ENCODE measurements at places on chromosomes 11 and 22.

DNA sequence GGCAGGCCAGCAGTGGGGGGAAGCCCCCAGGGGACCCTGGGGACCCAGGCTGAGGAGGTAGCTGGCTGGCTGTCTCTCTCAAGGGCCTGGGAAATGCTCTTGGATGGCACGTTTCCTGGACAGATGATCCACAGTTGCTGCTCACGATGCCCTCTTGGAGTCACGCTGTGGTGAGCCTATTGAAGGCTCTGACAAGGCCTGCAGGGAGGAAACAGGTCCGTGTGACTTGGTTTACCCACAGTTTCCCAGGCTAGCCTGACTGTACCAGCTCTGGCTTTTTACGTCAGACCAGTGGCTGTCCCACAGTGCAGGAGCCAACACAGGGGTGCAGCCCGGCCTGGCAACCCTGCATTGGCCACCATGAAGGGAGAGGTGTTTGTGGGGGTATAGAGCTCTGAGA, 29.2 kb upstream of the PPARA start:
- no peak for DNase-seq

DNA sequence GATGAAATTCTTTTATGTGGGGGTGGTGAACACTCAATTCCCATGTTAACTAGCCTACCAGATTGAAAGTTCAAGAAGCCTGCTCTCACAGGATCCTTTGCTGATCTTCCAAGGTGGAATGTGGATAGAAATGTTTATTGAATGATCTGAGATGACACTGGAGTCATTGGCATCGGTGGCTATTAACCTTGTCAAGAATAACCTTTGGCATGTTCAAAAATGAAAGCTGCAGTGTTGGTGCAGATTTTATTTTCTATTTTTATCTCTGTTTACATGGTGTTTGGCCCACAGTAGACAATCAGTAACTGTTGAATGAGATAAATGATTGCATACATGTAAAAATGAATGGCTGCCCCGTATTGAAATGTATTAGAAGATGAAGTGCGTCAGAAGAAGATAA, 19.0 kb downstream of the MCAM start:
- no peak for DNase-seq

- no peak for DNase-seq
Measured at GRCh38 chr11:79097246-79097875, 343.5 kb downstream of the TENM4 start.

GRCh38 chr11:69368119-69368880, 74.3 kb downstream of the MYEOV start:
- no peak for DNase-seq

DNA sequence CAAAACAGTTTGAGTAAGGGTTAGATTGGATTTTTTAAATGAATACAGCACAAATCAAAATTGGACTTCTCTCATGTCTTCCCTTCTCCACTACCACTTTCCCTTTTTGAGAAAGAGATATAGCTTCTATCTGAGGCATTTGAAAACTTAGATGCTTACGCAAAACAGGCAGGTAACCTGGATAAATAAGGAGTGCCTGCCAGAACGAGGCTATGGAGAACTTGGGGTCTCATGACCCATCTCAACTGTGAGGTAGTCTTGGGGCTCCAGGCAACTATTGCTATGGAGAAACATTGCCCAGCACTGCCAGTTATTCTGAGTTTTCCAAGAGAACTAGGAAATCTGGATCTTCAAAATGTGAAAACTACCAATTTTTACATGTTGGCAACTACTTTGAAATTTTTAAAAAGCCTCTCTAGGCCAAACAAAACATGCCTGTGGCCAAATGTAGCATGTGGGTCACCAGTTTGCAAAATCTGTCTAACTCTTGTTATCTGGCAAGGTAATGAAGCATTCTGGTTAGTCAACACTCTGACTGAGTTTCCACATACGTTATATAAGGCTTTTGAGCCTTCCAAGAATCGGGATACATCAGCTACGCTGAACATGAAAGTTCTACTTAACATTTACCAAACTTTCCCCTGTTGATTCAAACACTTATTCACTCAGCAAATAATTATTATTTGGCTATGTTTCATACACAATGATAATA, 752.7 kb downstream of the KCNA4 start:
- no peak for DNase-seq

GRCh38 chr22:43013355-43014315, 1.3 kb downstream of the PACSIN2 start:
- no peak for DNase-seq

DNA sequence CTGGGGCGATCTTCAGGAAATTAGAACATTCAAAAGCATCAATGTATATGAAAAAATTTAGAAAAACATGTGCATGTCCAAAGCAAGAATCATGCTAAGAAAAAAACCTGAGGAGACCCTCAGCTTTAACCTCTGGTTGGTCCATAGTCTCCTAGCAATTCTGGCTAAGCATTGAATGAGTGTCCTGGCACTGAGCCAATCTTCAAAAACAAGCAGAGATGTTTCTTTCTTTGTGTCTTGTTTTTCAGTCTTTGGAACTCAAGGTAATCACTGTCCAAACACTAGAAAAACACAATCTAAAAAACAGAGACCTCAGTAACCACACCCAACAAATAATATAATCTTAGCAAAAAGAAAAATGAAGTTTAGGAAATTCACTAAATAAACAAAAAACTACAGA, 205.4 kb upstream of the CARD18 start:
- DNase-seq = no peak

DNA sequence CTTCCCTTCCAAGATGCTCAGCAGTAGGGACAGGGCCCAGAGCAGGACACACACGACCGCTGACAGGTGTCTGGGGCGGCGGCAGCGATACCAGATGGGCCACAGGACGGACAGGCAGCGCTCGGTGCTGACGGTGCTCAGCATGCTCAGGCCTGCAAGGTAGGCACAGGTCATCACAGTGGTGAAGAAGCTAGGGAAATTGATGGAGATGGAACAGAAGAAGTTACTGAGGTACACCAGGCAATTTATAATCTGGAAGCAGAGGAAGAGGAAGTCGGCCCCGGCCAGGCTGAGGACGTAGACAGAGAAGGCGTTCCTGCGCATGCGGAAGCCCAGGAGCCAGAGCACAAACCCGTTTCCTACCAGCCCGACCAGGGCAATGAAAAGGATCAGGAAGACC, 4.6 kb downstream of the MRGPRX2 start:
- no peak for DNase-seq

- DNase-seq = no peak
Measured at GRCh38 chr22:47049078-47049624, 286.7 kb downstream of the TBC1D22A start.

DNA sequence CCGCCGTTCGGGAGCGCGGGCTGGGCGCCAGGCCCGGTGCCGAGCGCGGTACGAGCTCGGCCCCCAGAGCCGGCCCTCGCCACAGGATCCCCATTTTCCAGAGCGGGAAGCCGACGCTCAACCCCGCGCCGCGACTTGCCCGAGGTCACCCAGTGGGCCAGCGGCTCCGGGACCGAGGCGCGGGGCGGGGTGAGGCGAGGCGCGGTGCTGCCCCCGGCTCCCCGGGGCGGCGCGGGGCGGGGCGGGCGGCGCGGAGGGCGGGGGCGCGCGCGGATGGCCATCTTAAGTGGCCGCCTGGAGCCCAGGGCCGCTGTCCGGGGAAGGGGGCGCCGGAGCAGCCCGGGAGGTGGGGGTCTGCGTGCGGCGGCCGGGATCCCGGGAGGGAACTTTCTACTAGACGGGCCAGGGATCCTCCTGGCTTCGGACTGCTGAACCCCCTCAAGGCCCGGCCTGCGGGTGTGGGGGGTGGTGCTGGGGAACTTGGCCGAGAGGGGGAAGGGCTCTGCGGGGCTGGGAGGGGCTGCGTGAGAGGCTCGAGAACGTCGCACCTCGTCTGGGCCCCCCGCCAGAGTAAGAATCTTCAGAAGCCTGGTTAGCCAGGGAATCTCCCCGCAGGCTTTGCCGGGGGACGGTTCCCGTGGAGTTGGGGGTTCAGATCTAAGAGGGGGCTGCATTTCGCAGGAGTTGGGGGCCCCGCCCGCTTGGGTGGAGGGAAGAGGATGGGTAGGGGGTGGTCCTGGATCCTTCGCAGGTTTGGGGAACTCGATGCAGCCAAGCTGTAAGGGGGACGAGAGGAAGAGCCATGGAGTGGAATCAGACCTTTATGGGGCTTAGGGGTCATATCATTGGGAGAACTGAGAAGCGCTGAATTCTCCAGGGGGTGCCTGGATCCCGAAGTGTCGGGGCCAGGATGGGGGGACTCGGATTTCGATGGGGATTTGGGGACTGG, 678 bp upstream of the INPPL1 start:
- peak; percentile 72 for DNase-seq

GRCh38 chr11:112864672-112865071, 96.5 kb upstream of the NCAM1 start:
- no peak for DNase-seq

- DNase-seq = no peak
Measured at GRCh38 chr11:109791337-109791736, 301.9 kb upstream of the ZC3H12C start.

- DNase-seq = no peak
Measured at GRCh38 chr11:3942956-3943497, 87.6 kb downstream of the STIM1 start.

- DNase-seq = no peak
Measured at GRCh38 chr11:45392154-45392553, 106.0 kb upstream of the SYT13 start.

DNA sequence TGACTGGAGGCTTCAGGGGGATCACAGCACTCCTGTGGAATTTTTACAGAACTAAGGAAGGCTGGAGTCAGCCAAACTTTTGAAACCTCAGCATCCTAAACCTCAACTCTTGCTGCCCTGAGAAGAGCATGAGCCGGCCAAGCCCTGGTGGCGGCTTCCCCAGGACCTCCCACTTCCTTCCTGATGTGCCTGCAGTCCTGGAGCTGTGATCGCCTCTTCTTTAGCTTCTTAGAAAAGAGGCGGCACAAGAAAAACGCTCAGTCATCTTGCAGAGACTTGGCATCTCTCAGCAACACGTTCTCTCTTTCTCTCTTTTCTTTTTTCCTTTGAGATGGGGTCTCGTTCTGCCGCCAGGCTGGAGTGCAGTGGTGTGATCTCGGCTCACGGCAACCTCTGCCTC, 40.4 kb upstream of the AMPD3 start:
- DNase-seq = no peak

DNA sequence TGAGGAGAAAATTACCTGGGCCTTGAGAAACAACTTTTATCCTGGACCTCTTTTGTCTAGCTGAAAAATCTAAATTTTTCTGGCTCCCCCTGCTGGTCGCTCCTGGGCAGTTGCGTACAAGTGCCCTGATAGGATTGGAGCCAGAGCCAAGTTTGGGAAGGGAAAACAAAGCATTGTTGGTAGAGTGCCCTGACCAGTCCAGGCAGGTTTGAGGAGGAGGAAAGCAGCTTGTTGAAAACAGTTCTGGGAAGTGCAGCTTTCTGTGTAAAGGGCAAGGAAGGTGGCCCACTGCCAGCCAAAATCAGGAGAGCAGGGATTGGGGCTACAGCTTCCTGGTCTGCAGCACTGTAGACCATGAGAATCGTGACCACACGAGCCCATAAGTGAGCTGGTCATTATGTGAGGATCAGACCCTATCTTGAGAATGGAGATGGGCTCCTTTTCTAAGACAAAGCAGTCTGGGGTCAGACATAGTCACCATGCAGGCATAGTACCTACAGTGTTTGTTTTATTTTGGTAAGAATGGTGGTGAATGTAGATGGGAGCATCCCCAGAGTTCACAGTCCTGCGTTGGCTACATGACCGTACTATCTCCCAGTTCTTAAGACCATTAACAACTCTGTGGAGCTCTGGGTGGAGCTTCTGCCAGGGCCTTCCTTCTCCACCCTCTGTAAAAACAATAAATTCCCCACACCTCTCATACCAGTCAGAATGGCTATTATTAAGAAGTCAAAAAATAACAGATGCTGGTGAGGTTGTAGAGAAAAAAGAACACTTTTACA, 21.3 kb upstream of the PIK3IP1 start:
- peak; percentile 75 for DNase-seq

DNA sequence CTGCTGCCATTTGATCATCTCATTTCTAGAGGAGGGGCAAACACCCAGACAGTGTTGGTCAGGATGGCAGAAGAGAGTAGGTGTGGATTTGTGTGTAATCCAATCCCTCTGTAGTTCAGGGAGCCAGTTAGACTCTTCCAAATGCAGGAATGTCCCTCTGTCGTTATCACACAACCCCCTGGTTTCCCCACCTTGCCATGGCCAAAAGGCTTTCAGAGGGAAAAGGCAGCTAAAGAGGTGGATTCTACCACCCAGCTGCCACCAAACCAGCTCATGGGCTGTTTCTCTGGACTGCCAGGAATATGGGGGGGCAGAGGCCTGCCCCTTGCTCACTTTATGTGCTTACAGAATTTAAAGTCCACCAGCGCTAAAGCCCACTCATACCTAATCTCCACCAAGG, 18.1 kb downstream of the TSKU start:
- DNase-seq = no peak

DNA sequence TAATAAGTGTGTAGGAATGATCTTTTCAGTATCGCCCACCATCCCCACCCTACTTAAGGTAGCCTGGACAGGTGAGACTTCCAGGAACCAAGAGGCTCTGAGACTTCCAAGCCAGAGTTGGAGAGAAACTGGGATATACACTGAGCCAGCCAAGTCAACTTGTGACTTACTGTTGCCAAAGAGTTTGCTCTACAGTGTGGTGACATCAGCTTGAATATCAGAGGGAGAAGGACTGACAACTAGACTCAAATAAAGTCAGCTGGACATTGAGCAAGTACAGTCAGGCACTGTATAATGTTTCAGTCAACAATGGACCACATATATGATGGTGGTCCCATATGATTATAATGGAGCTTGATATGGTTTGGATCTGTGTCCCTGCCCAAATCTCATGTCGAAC, 1.2 kb upstream of the MMP10 start:
- DNase-seq = no peak

GRCh38 chr11:64652586-64653387, 61.8 kb downstream of the SLC22A12 start:
- peak; percentile 90 for DNase-seq

GRCh38 chr22:46238541-46238940, 11.6 kb downstream of the CDPF1 start:
- no peak for DNase-seq

DNA sequence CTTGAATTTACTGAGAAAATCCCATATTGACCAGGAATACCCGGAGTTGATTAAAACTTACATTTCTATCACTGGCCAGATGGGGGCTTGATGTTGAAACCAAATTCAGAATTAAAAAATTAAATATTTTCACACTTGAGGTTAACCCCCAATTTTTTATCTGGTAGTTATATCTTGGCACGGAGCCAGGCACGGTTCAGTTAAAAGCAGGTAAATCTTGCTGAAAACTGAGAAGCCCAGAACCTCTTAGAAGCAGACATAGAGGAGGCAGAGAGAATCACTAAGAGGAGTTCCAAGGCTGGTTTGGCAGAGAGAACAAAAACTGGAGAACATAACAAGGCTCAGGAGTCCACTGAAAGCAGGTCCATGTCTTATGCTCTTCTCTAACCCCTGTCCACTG, 77.7 kb downstream of the USP35 start:
- no peak for DNase-seq

- peak; percentile 7 for DNase-seq
Measured at GRCh38 chr11:111765320-111765983, 737 bp downstream of the PPP2R1B start.

DNA sequence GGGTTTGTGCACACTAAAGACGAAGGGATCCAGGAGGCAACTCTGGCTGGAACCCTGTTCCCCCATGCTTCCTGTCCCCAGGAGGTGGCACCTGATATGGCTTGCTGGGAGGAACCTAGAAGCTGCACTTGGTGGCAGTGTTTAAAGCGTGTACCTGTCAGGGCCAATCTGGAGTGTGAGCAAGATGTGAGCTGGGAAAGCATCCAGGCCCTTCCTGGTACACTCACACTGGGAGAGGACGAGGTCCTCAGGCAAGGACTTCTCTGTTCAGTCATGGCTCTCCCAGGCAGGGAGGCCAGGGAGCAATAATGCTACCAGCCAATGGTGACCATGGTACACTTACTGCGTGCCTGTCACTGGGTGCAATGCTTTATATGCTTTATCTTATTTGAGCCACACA, 130.7 kb upstream of the NECTIN1 start:
- no peak for DNase-seq
